ENCODE measurements at places on chromosomes 4 and X. TPM values are rescaled to one million over a fixed set of nuclear protein-coding genes. Genes with fewer than 3 reads are reported as not detected.

CXCL3 gene
- total RNA-seq = 1.8 TPM

CFAP47 gene
- total RNA-seq = 1.5 TPM

MUC7 gene
- not detected for total RNA-seq

ERCC6L gene
- total RNA-seq = 4.8 TPM

CXCL6 gene
- total RNA-seq = 1.1 TPM

SLC9B2 gene
- 4.0 TPM for total RNA-seq

AMBN gene
- total RNA-seq = not detected

PPP4R3C gene
- not detected for total RNA-seq

SUPT20HL2 gene
- total RNA-seq = not detected

DNAAF6 gene
- not detected for total RNA-seq

NDST4 gene
- total RNA-seq = 0.14 TPM

SCD5 gene
- total RNA-seq = 15.7 TPM

LRP2BP gene
- 0.17 TPM for total RNA-seq

GPR78 gene
- total RNA-seq = 0.31 TPM

CT45A7 gene
- not detected for total RNA-seq

MAGEA3 gene
- total RNA-seq = not detected

KIF4A gene
- 18.0 TPM for total RNA-seq

PPBP gene
- total RNA-seq = not detected

OPHN1 gene
- total RNA-seq = 7.2 TPM

SLC16A2 gene
- total RNA-seq = 9.0 TPM

SSX2 gene
- total RNA-seq = not detected

FAM114A1 gene
- 31.2 TPM for total RNA-seq

SERTM2 gene
- 0.72 TPM for total RNA-seq

LEF1 gene
- total RNA-seq = 2.1 TPM

COX7B gene
- total RNA-seq = 178 TPM

HAND2 gene
- 3.9 TPM for total RNA-seq

NALF2 gene
- 3.4 TPM for total RNA-seq

RS1 gene
- not detected for total RNA-seq

CT83 gene
- not detected for total RNA-seq

NR3C2 gene
- total RNA-seq = 3.4 TPM

MCTS1 gene
- total RNA-seq = 35.0 TPM

CTAG1B gene
- not detected for total RNA-seq

NR0B1 gene
- 0.86 TPM for total RNA-seq

CT45A10 gene
- not detected for total RNA-seq

ASB9 gene
- total RNA-seq = 1.6 TPM

TNIP3 gene
- not detected for total RNA-seq

USP17L10 gene
- not detected for total RNA-seq

DCAF12L2 gene
- 1.1 TPM for total RNA-seq

TAF7L gene
- total RNA-seq = 0.13 TPM

USP17L11 gene
- not detected for total RNA-seq

FMR1NB gene
- not detected for total RNA-seq

FTHL17 gene
- not detected for total RNA-seq

Measured in progenitor cell of endocrine pancreas (in vitro differentiated cells).